ENCODE measurements at places on chromosomes 5 and 9. TPM values are rescaled to one million over a fixed set of nuclear protein-coding genes. Genes with fewer than 3 reads are reported as not detected.

N4BP3 gene
- total RNA-seq, result 42.8 TPM

SNCAIP gene
- 18.4 TPM for total RNA-seq

WNT8A gene
- total RNA-seq, result not detected

PRSS3 gene
- 26.8 TPM for total RNA-seq

HAVCR2 gene
- not detected for total RNA-seq
